ENCODE measurements at places on chromosomes 13 and 19.

- DNase-seq = no peak
Measured at GRCh38 chr13:93230261-93230855, 3.8 kb downstream of the GPC6 start.

- DNase-seq = no peak
Measured at GRCh38 chr13:47126432-47126831, 229.6 kb upstream of the HTR2A start.

GRCh38 chr13:93505104-93505952 lies 278.7 kb downstream of the GPC6 start:
- no peak for DNase-seq

DNA sequence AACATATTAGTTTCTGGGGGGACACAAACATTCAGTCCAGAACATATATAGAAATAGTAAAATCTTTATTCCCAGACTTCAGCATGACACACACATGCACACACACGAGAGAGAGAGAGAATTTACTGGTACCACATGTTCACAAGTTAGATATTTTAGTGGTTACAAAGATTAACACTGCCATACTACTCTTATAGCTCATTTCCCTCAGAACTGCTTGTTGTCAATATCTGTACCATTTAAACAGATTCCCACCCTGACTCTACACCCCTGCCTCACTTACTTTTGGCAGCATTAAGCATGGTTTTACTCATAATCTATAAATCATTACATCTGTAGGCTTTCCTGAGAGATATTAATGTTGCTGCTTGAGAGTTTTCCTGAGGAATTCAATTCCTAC lies 524.7 kb upstream of the HTR2A start:
- DNase-seq = no peak

GRCh38 chr19:6693056-6693471 lies 23.1 kb upstream of the TNFSF14 start:
- DNase-seq = no peak
